ENCODE measurements at places on chromosomes 5 and 9. TPM values are rescaled to one million over a fixed set of nuclear protein-coding genes. Genes with fewer than 3 reads are reported as not detected.

The SYK gene
- 10.0 TPM for total RNA-seq

The NAIP gene
- total RNA-seq: 17.1 TPM

The SLC25A2 gene
- total RNA-seq: not detected

The CCDC183 gene
- 1.5 TPM for total RNA-seq

The LCN1 gene
- total RNA-seq: not detected

- H3K27ac ChIP-seq: no peak within 1 kb of the TSS
- DNase-seq: no peak
- H3K27me3 ChIP-seq: peaks cover 50% of the 10 kb centered on the region
- peaks cover 27% of the 10 kb centered on the region for H3K4me1 ChIP-seq
Measured at GRCh38 chr5:177446200-177447065, at the start of gene PRR7. Gene PRR7 (plus strand): TSS chr5:177446814. CDS start chr5:177455068, 8,254 bp downstream.

GRCh38 chr5:135578685-135579341 lies at the start of gene CXCL14:
Gene CXCL14 (minus strand): TSS chr5:135578991. CDS start chr5:135578778, 213 bp downstream.
- no peak within 1 kb of the TSS for H3K4me3 ChIP-seq
- H3K27me3 ChIP-seq: peaks cover 37% of the 10 kb centered on the region
- H3K4me1 ChIP-seq: no peaks in the 10 kb centered on the region
- no peaks in the 10 kb centered on the region for H3K36me3 ChIP-seq
- no peak within 1 kb of the TSS for H3K27ac ChIP-seq
- no peak for DNase-seq

DNA sequence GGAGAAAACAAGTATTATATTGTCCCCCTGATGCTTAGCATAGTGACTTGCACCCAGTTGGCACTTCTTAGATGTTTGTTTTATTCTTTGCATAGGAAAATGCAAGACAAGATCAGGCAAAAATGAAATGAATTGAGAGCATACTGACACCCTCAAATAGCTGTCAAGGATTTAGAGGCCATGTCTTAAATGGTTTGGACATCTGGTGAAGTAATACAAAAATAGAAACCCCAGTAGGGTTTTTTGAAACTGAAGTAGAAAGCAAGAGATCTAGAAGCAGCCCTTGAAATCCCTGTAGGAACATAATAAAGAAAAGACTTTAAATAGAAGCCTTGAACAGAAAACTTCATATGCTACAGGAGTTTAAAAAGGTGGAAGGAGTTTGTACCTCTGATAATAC lies 174.3 kb downstream of the ANXA1 start:
- H3K4me1 ChIP-seq: no peaks in the 10 kb centered on the region
- H3K36me3 ChIP-seq: no peaks in the 10 kb centered on the region
- H3K27me3 ChIP-seq: no peaks in the 10 kb centered on the region
- H3K27ac ChIP-seq: no peak overlapping the region

DNA sequence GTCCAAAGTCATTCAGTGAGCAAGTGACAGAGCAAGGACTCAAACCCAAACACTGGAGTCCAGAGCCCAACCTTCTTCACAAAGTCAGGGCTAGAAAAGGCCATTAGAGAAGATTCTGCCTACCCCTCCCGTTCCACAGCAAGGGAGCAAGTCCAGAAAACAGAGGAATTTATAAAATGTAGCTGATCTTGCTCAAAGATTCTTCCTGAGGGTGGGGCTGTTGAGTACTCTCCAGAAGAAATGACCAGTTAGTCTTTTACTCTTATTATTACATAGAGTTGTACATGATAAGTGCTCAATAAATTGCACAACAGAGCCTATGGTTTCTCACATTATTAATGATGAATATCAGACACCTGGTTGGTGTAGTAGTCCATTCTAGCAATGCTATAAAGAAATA lies 39.3 kb upstream of the HMHB1 start:
- H3K27me3 ChIP-seq: no peaks in the 10 kb centered on the region
- DNase-seq: no peak
- H3K4me3 ChIP-seq: no peak overlapping the region
- no peaks in the 10 kb centered on the region for H3K36me3 ChIP-seq
- H3K4me1 ChIP-seq: peaks cover 8% of the 10 kb centered on the region
